ENCODE measurements at places on chromosomes 4 and X.

GRCh38 chr4:54213761-54214160, 15.3 kb upstream of the PDGFRA start:
- no peak for DNase-seq

- DNase-seq, result no peak
Measured at GRCh38 chr4:147772459-147772969, 40.6 kb downstream of the ARHGAP10 start.

DNA sequence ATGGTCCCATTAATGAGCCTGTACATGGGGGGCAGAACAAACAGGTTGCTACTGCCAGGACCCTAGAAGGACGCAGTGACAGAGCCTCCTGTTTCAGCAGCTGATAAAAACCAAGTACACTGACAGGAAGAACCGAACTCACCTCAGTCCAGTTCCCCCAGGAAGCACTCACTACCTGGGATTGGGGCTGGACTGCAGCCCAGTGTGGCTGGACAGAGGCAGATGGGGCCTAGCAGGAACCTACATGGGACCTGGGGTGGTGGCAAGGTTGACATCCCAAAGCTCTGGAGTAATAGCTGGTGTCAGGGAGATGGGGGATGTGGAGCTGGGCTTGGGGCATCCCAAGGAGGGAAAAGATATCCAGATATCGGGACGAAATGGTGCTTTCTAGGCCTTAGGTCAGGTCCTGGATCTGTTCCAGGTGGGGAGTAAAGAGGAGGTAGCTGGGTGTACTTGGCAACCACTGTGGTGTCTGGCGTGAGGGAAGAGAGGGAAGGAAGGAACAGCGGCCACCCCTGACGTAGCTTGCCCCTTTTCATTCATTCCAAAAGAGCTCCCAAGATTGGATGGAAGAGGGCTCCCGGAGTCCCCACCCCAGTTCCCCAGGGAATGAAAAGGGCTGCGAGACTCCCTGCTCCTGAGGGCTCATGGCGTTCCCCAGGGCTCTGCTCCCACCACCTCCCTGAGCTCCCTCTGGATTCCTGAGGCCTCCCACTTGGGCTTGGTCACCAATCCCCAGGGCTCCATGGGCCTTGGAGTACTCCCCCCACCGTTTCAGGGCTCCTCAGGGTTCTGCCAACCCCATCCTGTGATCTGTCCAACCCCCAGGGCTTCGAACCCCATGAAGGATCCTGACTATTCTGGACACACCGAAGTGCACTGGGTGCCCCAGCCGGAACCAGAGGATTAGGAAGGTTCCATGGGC, 4.5 kb downstream of the EMD start:
- no peak for DNase-seq

DNA sequence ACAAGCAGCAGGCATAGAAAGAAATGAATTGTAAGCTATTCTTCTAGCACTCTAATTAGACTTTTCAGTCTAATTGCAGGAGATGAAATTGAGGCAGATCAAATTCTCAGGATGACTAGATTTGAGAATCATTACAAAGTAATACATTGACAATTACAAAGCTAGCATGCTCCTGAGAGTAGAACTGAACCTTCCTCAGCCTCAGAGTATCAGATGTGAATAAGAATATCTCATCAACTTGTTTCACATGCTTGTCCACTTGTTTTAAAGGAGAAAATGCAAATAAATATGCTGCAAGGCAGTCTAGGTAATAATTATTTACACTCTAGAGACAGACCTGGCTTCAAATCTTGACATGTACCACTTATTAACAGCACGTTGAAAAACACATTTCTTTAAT, 491.0 kb upstream of the MAGEB2 start:
- no peak for DNase-seq

- DNase-seq, result no peak
Measured at GRCh38 chr4:7398788-7399439, 35.8 kb downstream of the PSAPL1 start.

- DNase-seq, result no peak
Measured at GRCh38 chr4:5399790-5400421, 308.5 kb downstream of the EVC2 start.

DNA sequence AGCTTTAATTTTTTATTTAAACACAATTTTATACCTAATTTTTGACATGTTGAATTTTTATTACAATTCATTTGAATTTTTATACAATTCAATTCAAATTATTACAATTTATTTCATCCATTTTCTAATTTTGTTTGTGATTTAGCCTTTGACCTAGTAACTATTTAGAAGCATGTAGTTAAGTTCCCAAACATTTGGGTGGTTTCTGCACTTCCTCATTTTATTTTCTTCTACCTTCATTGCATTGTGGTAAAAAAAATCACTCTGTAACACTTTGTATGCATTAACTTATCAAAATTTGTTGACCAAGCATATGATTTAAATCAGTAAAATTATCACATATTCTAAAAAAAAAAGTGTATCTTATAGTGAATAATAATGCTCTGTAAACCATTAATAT, 928.9 kb downstream of the ARAP2 start:
- DNase-seq, result no peak

- DNase-seq, result no peak
Measured at GRCh38 chrX:105219454-105220401, 766 bp downstream of the TEX13A start.

DNA sequence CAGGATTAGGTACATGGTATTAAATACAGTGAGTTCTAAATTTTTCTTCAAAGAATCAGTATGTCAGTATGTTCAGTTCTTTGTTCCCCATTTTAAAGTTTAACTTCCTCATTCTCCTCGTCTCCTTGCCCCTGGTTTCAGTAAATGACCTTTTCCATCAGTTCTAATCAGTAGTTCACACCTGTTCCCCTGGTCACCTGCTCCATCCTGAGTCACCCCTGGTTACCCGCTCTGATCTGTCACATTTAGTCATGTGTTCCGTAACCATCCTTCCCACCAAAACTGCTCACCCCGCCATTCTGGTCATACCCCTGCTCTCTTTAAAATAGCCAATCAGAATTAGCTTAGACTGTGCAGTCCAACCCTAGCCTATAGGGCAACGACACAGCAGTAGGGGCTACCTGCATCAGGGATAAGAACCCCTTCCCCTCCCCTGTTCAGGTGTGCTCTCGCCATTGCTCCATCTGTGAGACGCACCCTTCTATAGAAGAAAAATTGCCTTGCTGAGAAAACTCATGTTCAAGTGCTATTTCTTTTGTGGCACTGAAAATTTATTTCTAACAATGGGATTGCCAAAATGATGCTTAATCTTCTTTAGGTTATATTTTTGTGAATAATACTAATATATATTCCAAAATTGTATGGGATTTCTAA, 181.3 kb downstream of the OR13H1 start:
- DNase-seq, result no peak

- DNase-seq, result no peak
Measured at GRCh38 chr4:117987464-117987863, 46.8 kb upstream of the NDST3 start.

DNA sequence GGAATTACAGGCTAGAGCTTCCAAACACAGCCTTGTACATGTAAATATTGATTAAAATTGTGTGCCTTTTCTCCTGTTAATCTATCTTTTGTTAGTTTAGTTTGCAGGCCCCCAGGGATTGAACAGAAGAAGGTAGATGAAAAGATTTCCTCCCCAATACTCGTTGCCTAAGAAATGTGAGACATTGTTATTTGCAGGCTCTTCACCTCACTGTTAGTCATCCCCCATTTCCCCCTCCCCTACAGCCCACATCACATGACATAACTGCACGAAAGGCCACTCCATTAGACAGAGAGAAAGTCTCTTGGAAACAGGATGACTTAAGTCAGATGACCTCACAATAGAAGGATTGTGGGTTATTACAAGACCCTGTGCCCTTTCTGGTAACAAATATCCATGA, 13.3 kb upstream of the MID1 start:
- no peak for DNase-seq

DNA sequence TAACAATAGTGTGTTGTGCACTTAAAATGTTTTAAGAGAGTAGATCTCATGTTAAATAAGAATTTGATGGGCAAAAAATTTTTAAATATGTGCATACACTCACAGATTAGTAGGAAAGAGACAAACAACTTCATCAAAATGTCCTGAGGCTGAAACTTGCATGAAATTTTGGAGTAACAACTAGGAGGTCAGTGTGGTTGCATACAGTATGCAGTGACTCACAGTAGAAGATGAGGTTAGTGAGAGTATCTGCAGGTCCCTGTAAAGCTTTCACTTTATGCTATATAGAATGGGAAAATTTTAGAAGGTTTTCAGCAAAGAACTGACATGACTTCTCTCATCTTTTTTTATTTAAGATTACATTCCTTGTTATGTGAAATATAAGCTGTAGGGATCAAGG, 453.1 kb upstream of the KLHL4 start:
- DNase-seq, result no peak

- no peak for DNase-seq
Measured at GRCh38 chrX:48890296-48890925, 7.2 kb downstream of the TIMM17B start.
